ENCODE measurements at places on chromosomes 13 and 19.

GRCh38 chr19:46210669-46211068 is 18.9 kb upstream of the IGFL1 start:
- no peak for DNase-seq

DNA sequence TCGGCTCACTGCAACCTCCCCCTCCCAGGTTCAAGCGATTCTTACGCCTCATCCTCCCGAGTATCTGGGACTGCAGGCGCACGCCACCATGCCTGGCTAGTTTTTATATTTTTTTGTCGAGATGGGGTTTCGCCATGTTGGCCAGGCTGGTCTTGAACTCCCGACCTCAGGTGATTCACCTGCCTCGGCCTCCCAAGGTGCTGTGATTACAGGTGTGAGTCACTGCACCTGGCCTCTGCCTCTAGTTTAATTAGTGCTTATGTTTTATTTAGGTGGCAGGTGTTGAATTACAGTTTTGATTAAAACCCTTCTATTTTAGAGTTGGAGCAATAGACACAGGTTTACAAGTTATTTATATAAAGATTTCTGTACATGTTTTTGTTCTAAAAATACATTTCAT is 42.8 kb downstream of the ATP11A start:
- DNase-seq = no peak

DNA sequence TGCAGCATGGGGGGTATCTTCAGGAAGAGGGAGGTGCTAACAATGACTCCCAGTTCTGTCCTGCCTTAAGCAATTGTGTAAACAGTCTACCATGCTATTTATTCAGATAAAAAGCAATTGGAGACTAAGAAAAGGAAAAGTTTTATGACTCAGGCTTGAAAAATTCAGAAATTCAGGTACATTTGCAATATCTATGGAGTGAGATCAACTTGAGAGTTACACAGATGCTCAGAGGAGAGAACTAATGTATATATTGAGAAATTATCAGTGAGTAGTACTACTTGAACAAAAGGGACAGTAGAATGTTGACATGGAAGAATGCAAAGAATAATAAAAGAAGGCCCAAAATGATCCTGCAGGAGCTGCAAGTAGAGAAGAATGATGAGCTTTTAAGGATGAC is 277.6 kb upstream of the DACH1 start:
- no peak for DNase-seq

DNA sequence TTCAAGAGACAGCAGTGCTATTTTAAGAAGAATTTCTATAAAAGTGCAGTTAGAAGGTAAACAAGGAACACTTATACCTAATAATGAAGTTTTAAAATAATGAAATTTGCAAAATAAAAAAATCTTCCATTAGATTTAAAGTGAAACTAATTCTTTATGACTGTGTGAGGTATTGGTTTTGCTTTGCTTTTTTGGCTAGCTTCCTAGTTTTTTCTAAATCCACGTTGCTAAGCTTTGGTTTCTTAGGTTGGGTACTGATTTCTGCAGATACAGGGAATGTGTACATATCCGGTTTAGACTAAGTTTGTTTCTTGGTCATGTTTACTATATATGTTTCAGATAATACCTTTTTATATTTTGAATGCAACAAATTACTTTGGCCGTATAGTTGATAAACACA is 59.8 kb downstream of the SLC7A9 start:
- DNase-seq = no peak

- DNase-seq = no peak
These were observed 6.4 kb upstream of the TPM4 start for GRCh38 chr19:16069813-16070365.

GRCh38 chr13:43348397-43348796 is 325.0 kb downstream of the DNAJC15 start:
- no peak for DNase-seq

Data from kidney (tissue), 22 donors.